Naive thymus-derived CD8-positive, alpha-beta T cell (primary cell): ENCODE measurements at places on chromosomes 7 and 10.

DNA sequence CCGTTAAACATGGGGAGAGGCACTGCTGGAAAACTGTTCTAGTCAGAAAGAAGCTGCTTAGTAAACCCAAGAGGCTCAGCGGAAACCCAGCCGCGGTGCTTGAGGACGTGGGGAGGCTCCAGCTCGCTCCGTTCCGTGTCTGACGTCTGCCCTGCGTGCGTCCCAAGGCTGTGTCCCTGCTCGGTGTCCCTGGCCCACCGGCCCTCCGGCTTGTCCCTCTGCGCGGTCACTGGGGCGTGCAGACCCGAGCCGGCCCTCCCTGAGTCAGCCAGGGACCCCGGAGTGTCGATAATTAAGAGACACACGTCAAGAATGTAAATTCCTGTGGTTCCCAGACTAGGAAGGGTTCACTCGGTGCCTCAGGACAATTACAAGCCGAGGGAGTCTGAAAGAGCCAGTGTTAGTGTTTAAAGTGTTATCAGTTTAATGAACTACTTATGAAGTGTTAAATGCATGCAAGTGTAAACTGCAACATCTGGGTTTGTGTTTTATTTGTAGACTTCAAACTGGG is 98.9 kb downstream of the WDR11 start:
- DNase-seq: no peak

DNA sequence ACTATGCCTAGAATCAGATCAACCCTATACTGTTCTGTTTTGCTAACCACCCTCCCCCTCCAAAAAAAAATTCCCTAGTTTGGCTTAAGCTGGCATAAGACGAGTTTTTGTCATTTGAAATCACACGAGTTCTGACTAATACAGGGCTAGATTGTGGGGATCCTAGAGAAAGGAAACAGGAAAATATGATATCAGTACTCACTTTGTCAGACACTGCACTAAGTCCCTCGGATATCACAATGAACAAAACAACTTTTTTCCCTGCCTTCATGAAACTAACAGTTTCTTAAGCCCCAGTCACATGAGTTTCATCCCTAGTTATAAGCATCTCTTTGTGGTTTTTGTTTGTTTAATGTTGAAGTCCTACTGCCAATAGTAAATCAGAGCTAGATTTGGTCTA is 118.5 kb downstream of the ITGB8 start:
- DNase-seq: no peak

DNA sequence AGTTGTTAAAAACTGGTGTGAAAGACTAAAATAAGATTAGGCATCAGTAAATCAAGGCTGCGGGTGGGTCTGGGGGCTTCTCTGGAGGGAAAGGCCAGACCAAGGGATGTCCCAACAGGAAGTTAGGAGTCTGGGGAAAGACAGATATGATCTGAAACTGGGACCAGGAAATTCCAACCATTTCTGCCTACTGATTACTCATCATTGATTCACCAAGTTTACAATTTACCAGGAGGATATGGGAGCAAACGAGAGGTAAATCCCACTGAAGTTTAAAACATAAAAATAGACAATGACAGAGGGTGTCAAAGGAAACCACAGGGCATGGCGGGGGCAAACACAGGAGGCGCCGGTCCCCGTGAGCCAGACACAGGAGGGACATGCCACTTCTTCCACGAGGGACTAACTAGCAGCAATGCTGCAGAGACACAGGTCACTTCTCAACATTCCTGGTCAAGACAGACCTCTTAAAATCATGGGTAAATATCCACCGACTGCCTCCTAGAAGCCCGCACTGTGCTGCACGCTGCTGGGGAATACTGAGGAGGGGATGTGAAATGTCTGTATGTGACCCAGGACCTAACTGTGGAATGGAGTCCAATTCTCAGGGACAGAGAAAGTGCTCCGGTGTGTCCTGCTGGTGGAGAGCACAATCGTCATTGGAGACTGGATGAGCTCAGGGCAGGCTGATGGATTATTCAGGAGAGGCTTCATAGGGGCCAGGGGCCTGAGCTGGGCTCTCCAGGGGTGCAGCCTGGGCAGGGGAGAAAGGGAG is 153.4 kb upstream of the KLF14 start:
- DNase-seq: no peak

GRCh38 chr10:5968681-5969453 is 8.5 kb downstream of the IL15RA start:
- DNase-seq: no peak

DNA sequence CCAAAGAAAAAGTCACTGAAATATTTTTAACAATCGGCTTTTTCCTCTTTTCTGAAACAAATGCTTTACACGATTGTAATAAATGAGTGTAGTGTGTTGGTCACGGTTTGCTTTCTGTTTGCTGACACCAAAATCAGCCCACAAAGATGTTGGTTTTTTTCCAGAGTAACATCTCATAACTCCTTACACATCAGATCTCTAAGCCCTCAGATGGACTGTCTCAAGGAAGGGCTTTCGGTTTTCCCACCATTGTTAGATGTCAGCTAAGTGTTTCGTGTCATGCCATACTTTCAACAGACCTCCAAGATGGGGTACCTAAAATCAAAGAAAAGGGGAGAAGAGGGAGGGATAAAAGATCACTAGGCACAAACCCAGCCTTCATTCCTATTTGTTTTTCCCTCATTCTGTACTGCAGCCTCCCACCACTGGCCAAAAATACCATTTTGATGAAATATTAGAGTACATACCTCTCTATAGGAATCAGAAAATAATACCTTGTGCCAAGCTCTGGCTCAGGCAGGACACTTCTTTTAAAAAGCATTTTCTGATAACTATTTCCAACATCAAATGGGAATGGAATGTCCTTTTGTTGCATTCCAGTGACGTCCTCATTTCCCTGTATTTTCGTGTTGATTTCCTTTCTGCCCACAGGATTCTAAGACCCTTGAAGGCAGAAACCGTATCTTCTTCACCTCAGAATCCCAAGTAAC is 159.1 kb downstream of the DGKI start:
- no peak for DNase-seq

DNA sequence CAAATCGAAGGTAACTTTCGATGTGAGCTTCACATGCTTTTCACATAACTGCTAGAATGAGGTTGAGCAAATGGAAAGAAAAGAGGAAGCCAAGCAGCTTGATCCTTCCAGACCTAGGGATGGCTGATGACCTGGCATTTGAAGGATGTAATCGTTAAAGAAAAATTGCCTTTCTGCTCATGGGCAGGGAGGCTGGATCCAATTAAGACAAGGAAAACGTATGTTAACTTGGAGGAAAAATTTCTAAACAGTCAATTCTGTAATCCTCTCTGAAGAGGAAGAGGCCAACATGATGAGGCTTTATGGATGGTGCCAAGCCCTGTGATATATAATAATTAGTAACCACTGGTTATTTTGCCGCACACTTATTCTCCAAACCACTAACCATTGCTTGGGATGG is 12.5 kb downstream of the GRK5 start:
- DNase-seq: no peak

GRCh38 chr7:156929789-156930539 is 19.5 kb upstream of the NOM1 start:
- DNase-seq: no peak
